RWPE1 (cell line): ENCODE measurements at places on chromosomes 3 and 15.

DNA sequence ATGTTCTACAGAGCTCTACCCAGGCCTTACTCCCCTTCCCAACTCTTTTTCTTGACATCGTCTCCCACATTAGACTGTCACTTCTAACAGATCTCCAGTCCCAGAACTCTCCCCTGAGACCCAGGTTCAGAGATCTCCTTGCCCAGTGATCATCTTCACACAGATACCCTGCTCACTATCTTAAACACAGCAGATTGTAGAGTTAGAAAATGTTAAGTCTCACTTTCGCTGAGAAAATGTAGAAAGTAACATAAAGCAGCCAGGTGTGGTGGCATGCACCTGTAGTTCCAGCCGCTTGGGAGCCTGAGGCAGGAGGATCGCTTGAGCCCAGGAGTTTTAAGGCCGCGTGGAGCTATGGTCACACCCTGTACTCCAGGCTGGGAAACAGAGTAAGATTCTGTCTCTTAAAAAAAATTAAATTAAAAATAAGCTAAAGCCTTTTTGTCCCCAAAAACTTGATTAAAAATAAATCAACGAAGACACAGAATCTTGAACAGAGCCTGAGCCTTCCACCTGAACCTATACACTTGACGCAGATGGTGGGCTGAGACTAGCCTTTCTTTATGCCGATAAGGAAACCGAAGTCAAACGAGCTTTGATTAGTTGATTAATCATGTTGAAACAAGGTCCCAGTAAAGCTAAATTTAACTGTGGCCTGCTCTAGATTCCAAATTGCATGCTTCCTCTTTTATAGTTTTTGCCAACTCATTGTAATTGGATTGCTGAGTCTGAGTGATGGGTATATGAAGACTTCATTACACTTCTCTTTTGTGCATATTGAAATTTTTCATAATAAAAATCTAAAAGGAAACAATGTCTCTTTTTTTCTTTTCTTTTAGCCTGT, 31.3 kb upstream of the BLM start:
- no peak for DNase-seq

GRCh38 chr15:29057856-29058255, 172.1 kb downstream of the APBA2 start:
- no peak for DNase-seq

- no peak for DNase-seq
Observed at GRCh38 chr15:61314427-61314826, 85.3 kb upstream of the RORA start.

GRCh38 chr3:22269831-22270230, 518.8 kb upstream of the ZNF385D start:
- no peak for DNase-seq
